Cardiac fibroblast (primary cell): ENCODE measurements at places on chromosomes 6 and 20.

- no peak for DNase-seq
Measured at GRCh38 chr6:125899726-125900182, 56.8 kb upstream of the HINT3 start.

DNA sequence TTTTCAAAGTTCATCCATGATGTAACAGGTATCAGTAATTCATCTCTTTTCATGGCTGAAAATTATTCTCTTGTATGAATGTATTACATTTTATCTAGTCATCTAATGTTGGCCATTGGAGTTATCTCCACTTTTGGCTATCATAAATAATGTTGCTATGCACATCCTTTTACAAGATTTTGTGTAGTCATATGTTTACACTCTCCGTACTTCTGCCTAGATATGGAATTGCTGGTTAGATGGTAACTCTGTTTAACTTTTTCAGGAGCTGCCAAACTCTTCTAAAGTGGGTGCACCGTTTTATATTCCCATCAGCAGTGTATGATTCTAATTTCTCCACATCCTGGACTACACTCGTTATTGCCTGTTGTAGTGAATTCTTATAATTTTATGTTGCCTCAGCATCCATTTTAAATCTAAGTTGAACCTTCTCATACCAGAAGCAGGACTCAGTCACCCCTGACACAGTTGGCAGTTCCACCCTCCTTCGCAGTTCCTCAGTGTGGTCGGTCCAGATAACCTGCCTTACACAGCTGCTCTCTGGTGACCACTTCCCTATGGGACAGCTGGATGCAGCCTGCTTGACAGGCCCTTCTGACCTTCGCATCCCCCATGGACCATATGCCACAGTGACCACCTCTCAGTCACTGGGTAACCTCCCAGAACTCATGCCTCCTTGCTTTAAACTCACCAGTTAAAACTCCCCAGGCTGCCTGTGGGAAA lies 33.9 kb downstream of the KIZ start:
- DNase-seq = peak; percentile 16

DNA sequence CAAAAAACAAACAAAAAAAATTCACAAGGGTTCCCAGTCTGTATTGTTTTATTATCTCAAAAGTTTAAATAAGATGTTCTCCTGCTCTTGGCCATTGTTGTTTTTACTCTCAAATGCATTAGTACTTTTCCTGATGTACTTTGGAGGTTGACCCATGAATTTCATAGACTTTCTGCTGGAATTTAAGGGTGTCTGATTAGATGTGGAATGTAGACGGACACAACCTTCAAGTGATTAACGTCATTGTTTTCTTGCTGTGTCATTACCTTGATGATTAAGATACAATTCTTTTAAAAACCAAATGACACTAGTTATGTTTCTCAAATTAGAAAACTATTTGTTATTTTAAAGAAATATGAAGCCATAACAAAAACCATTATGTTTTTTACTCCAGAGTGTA lies 421.4 kb upstream of the RUNX2 start:
- DNase-seq = peak; percentile 14

DNA sequence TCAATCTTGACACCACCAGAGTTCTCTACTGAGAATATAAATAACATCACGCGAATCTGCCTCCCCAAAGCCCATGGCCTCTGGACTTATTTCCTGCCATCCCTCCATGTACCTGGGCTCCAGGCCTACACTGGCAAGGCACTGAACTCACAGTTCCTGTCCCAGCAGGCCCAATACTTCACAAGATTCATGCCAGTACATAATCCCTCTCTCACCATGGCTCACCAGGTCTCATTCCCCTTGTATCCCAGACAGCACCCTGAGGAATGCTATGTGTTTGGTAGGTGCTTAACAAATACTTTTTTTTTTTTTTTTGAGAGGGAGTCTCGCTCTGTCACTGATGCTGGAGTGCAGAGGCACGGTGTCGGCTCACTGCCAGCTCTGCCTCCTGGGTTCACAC lies 1.9 kb downstream of the KIF16B start:
- DNase-seq = no peak

DNA sequence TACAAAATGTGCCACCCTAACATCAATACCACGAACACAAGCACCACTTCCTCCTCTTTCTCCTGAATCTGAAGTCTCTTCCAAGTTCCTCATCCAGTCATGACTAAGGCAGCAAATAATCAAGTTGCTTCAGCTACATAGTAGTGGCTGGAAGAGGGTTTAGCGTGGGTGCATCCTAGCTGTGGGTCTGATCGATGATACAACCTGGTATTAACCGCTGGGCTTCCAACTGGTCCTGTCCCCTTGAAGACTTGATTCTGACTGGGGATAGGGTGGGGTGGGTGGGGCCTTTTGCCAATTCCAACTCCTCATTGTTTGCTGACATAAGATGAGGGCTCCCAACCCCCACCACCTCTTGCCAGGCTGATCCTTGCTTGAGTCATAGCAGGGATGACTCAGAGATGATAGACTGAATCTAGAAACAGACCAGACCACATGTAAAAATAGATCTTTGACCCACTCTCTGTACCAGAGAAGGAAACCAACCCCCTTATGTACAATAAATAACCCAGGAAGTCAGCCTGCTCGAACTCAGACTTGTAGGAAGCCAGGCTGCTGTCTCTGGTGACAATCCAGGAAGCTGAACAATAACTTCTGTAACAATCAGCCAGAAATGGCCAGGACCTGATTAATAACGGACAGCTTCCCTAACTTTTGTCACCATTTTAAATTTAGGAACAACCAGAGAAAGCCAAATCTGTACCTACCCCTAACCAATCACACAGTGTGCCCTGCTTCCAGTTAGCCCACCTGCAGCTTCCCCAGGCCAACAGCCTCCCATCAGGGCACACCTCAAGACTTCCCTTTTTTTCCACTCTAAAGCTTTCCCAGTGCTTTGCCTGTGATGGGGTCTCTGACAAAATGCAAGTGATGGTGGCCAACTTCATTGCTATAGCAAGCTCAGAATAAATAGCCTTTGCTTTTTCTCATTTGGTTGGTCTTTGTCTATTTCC lies 68.9 kb upstream of the FAM184A start:
- DNase-seq = peak; percentile 96

DNA sequence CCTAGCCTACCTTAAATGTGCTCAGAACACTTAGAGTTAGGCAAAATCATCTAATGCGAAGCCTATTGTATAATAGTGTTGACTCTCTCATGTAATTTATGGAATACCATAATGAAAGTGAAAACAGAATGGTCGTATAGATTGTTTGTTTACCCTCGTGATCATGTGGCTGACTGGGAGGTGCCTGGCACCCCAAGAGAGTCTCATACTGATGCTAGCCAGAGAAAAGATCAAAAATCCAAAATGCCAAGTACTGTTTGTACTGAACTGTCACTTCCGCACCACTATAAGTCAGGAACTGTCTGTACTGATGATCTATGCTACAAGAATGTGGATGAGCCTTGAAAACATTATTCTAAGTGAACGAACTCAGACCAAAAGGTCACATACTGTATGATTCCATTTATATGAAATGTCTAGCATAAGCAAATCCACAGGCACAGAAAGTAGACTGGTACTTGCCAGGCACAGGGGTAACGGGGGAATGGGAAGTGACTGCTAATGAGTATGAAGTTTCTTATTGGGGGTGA lies 22.4 kb downstream of the ZMYND8 start:
- DNase-seq = peak; percentile 96

GRCh38 chr6:146381486-146381885 lies 162.1 kb upstream of the RAB32 start:
- DNase-seq = peak; percentile 3

GRCh38 chr6:56291302-56291917 lies 44.0 kb upstream of the COL21A1 start:
- DNase-seq = peak; percentile 31

GRCh38 chr6:67352717-67353116 lies 1282.4 kb upstream of the ADGRB3 start:
- no peak for DNase-seq
